ENCODE measurements at places on chromosomes 5 and 9.

- no peak for DNase-seq
Observed at GRCh38 chr5:53545744-53546143, 14.7 kb upstream of the NDUFS4 start.

GRCh38 chr9:111842313-111842712 is 47.6 kb upstream of the SHOC1 start:
- DNase-seq: no peak

DNA sequence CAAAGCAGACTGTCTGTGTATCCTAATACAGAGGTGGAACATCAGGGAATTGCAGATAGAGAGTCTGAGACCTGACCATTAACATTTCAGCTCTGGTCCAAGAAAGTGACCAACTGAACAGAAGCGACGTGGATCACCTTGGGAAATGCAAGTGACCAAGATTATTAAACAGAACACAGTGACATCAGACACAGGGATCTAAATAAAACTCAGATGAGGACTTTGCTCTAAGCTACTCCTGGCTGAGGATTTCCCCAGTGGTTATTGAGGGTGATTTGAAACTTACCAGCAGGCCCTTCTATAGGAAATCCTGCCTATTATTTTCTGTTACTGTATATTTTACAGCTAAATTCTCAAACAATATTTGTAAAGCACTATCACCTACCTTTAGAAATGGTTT is 436.0 kb downstream of the TMEM38B start:
- no peak for DNase-seq

GRCh38 chr9:120920806-120921178 is 5.8 kb downstream of the TRAF1 start:
- DNase-seq: peak; percentile 93

- DNase-seq: no peak
Observed at GRCh38 chr5:115977096-115977495, 14.8 kb downstream of the LVRN start.
